ENCODE measurements at places on chromosomes 16 and 17.
A peak's percentile ranks its signal among the peaks of the same experiment; 100 is the strongest.

DNA sequence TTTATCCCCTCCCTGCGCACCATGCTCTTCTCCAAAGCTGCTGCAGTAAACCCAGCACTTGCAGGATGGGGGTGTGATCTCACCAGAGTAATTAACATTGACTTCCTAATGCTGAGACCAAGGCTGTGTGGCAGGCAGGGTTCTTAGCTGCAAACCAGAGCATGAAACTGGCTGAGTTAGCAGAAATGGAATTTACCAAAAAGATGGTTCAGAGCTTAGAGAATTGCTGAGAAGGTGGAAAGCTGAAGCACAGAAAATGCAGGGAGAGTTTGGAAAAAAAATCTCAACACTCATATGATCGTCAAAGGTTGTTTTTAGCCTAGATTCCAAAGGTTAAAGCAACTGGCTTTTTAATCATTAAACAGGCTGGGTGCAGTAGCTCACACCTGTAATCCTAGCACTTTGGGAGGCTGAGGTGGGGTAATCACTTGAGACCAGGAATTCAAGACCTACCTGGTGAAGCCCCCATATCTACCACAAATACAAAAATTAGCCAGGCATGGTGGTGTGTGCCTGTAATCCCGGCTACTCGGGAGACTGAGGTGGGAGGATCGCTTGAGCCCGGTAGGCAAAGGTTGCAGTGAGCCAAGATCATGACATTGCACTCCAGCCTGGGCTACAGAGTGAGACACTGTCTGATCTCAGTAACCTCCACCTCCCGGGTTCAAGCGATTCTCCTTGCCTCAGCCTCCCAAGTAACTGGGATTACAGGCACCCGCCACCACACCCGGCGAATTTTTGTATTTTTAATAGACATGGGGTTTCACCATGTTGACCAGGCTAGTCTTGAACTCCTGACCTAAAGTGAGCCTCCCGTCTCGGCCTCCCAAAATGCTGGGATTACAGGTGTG, 6.0 kb upstream of the TXNDC11 start:
- no peak for DNase-seq

- no peak for DNase-seq
Measured at GRCh38 chr16:24344784-24345183, 88.6 kb downstream of the CACNG3 start.

DNA sequence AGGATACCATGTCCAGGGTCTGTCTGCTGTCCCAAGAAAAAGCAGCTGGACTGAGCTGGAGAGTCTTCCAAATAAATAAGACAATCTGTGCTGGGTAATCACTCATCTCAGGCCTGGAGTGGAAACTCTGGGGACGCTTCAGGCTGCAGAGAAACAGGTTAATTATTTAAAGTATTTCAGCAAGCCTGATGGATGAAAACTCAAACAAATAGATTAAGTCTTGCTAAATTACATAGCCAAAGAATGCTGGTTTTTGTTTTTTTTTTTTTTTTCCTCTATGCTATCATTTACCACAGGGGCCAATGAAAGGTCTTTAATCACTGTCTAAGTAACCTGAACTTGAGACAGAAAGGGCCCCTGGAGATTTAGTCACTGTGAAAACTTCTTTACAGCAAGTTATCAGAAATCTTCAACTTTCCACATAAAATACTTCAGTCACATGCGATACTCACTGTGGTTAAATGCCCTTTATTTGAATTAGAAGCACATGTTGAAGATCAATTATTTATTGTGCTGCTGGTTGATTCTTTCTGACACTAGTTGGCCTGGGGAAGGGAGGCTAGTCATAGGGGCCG, 31.0 kb upstream of the KCNJ2 start:
- peak; percentile 45 for DNase-seq

GRCh38 chr16:20881503-20881878, 18.7 kb downstream of the DCUN1D3 start:
- DNase-seq: no peak

DNA sequence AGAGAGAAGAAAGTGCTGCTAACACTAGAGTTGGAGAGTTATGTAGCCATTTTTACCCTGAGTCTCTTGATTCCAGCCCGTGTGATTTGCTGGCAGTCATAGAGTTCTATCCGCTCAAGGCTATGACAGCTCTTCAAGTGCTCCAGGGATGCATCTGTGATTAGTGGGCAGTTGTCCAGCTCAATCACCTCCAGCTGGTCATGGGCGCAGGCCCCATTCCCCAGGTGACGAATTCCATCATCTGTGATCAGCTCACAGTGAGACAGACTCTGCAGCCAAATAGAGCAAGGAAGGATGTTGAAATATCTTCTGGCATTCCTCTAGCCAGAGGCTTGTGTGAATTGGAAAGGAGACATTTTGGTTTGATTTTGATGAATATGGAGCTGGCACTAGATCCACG, 38.4 kb upstream of the STAC2 start:
- DNase-seq: no peak

DNA sequence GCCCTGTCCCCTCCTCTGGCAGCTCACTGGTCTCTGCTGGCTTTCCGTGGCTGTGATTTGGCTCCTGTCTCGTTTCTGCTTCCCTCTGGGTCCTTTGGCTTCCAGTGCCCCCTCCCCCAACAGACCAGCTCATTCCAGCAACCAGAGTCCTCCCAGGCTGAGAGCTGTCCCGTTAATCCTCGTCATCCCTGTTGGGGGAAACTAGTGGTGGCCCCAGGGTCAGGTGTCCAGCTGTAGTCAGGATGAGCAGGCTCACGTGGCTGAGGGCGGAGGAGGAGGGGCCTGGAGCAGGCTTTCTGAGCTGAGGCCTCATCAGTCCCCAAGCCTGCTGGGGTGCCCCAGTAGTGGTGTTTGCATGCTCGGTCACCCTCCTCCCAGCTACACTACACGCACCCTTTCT, 10.7 kb upstream of the CBX4 start:
- no peak for DNase-seq

DNA sequence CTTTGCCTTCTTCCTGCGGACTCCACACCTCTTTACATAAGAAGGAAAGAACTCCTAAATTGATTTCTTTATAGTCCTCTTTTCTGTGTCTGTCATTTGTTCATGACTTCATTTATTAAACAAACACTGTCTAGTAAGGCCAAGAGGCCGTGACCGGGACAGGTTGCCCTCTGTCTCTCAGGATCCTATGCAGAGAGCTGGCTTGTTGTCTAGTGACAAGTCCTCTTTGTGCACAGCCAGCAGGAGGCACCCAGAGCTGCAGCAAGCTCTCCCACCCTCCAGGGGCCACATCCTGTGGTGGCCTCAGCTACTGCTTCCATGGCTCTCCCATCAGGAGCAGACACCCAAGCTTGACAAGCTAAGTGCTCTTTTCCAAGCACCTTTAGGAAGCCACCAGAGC, 50.6 kb downstream of the PLD6 start:
- DNase-seq: no peak

GRCh38 chr17:266701-267667, 85.5 kb upstream of the DOC2B start:
- no peak for DNase-seq

GRCh38 chr17:50916708-50917417, 50.7 kb upstream of the TOB1 start:
- no peak for DNase-seq

- DNase-seq: peak; percentile 98
Measured at GRCh38 chr17:57459286-57459915, 203.1 kb downstream of the MSI2 start.
